ENCODE measurements at places on chromosomes 3 and 15. TPM values are rescaled to one million over a fixed set of nuclear protein-coding genes. Genes with fewer than 3 reads are reported as not detected.
A peak's percentile ranks its signal among the peaks of the same experiment; 100 is the strongest.

The LARP6 gene
- total RNA-seq: 108 TPM

DNA sequence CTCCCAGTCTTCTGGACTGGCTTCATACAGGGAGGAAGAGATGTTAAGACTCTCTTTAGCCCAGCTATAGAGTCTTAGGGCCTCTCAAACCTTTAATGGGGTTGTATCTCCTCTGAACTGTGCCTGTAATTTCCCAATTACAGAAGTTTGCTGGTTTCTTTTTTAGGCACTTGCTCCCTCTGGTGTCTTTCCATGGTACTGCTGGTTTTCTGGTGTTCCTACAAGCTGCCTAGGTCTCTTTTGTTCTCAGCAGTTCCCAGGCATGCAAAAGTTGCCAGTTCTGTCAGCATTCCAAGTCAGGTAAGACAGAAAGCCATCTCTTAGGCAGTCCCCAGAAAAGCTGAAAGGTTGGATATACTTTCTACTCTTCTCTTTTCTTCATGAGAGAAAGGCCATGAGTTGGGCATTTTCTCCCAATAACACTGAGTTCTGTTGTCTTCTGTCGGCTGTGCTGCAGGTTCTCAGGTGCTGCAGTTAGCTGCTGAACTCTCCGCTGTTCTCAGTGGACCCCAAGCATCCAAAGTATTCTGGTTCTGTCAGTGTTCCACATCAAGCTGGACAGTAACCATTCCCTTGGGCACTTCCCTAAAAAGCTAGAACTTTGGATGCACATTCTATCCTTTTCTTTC, 54.4 kb upstream of the EHHADH start:
- no peak overlapping the region for H3K4me3 ChIP-seq
- peak; percentile 68 for DNase-seq
- H3K4me1 ChIP-seq: no peaks in the 10 kb centered on the region
- H3K27me3 ChIP-seq: no peaks in the 10 kb centered on the region

GRCh38 chr3:111594781-111595180, 365 bp downstream of the ZBED2 start:
- H3K4me3 ChIP-seq: no peak overlapping the region
- no peak for DNase-seq
- H3K27ac ChIP-seq: no peak overlapping the region
- no peaks in the 10 kb centered on the region for H3K27me3 ChIP-seq

- peaks cover 3% of the 10 kb centered on the region for H3K4me1 ChIP-seq
- DNase-seq: no peak
- H3K27me3 ChIP-seq: no peaks in the 10 kb centered on the region
- H3K27ac ChIP-seq: no peak overlapping the region
Observed at GRCh38 chr15:38049891-38050290, 115.5 kb downstream of the TMCO5A start.

DNA sequence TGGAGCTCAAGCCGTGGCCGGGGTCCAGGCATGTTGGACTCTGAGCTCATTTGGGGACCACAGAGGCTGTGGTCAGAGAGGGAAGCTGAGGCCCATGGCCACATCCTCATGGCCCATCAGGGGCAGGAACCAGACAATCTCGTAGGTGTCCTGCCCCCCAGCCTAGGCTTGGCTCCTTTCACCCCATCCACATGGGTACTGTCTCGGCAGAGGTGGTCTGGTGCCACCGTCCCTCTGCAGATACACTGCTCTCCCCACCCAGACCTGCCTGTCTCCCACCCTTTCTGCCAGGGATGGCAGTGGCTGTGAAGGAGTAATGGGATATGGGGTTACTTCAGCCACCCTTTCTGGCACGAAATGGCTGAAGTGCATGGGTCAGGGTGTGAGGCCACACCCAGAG, 7.9 kb downstream of the PRSS50 start:
- DNase-seq: no peak
- no peaks in the 10 kb centered on the region for H3K36me3 ChIP-seq
- H3K27me3 ChIP-seq: peaks cover 3% of the 10 kb centered on the region
- no peak overlapping the region for H3K4me3 ChIP-seq

GRCh38 chr3:59483191-59483590, 433.4 kb upstream of the CFAP20DC start:
- H3K4me3 ChIP-seq: no peak overlapping the region
- no peak for DNase-seq
- H3K36me3 ChIP-seq: no peaks in the 10 kb centered on the region
- H3K27me3 ChIP-seq: no peaks in the 10 kb centered on the region
- H3K27ac ChIP-seq: no peak overlapping the region
- H3K4me1 ChIP-seq: peaks cover 2% of the 10 kb centered on the region

DNA sequence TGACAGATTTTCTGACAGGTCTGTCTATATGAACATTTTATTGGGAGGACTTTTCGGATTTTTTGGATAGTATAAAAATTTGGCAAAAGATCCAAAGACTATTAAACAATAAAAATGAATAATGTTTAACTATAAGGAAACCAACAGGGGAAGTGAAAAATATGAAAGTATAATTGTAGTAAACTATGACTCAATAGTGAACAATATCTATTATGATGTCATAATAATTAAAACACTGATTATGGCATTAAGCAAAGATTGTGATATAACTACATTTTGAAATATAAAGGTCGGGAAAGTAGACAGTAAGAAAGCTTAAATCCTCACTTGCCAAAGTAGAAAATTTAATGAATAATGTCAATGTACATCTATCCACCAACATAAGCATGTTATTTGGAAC, 44.3 kb upstream of the CNTN6 start:
- H3K36me3 ChIP-seq: no peaks in the 10 kb centered on the region
- no peak for DNase-seq
- no peak overlapping the region for H3K4me3 ChIP-seq
- no peak overlapping the region for H3K27ac ChIP-seq
- no peaks in the 10 kb centered on the region for H3K27me3 ChIP-seq

GRCh38 chr15:86623236-86623635, 543.6 kb downstream of the AGBL1 start:
- H3K36me3 ChIP-seq: no peaks in the 10 kb centered on the region
- no peaks in the 10 kb centered on the region for H3K4me1 ChIP-seq
- DNase-seq: no peak
- H3K27me3 ChIP-seq: no peaks in the 10 kb centered on the region
- no peak overlapping the region for H3K27ac ChIP-seq
